ENCODE measurements at places on chromosomes 2 and 18.
A peak's percentile ranks its signal among the peaks of the same experiment; 100 is the strongest.

DNA sequence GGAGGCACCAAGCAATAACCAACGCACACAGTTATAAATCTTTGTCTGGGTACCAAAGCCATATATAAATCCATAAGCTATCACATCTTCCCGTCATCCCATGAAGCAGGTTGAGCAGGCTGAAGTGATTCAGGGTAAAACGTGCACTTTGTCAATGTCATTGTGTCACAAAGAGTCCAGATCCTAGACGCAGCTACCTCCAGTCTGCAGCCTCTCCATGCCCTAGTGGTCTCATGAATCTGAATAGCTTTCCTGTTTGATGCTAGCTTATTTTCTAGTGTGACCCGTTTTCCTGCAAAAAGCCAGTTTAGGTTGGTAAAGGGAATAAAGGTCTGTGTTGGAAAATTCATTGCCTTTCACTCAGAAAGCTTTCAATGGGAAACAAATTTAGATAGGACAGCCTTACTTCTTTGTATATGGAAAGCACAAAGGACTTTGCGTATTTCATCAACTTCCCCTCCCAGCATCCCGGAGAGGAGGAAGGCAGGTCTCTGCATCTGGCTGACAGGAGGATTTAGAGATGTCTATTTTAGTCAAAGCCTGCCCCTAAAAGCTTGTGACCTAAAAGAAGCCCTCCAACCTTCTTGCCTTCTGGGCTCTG lies 222.3 kb upstream of the ARL4C start:
- no peak for DNase-seq

DNA sequence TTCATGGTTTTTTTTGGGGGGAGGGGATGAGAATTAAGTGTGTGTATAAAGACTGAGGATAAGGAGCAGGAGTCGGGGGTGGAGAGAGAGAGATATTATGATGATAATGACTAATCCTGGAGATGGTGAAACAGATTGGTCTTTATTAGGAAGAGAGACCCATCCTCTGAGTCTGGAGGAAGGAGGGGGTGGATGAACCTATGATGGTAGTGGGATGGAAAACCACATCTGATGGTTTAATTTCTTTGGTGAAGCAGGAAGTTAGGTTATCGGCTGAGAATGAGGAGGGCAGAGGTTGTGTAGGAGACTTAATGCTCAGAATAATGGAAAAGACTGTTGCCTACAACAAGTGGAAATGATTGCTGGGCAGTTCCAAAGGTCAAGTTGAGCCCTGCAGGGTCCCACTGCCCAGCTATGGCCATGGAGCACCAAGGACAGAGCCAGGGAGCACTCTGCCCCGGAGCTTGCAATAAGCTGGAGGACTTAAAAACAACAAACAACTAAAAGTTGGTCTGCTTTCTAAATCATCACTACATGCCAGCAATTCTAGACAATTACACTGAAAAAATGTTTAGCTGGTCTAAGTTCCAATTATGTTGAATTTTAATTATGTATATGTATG lies 7.9 kb downstream of the SLC16A14 start:
- DNase-seq = no peak

GRCh38 chr2:213420828-213421385 lies 136.6 kb downstream of the SPAG16 start:
- DNase-seq = no peak

- no peak for DNase-seq
Observed at GRCh38 chr2:203441463-203441862, 93.6 kb downstream of the RAPH1 start.

- no peak for DNase-seq
Observed at GRCh38 chr2:213098612-213099011, 52.8 kb downstream of the IKZF2 start.

GRCh38 chr2:207960911-207961310 lies 64.4 kb downstream of the PLEKHM3 start:
- DNase-seq = no peak

DNA sequence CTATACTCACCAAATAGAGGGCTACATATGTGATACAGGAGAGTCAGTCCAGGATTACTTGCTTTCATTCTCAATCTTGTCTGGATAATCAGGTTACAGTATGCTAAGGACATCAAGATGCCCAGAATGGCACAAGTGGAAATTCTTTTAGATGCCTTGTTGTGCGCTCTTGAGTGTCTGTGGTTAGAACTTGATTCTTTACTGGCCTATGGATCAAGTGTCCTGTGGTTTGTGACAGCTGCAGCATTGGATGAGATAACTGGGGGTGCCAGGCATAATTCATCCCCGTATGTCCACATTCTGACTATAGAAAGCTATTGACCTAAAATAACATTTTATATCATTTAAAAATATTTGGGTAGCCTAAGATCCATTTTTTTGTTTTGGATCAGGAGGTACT lies 40.1 kb downstream of the CDC42EP3 start:
- no peak for DNase-seq

GRCh38 chr2:70935468-70936164 lies at the start of gene ATP6V1B1:
Gene ATP6V1B1 (plus strand): TSS chr2:70935900. CDS start chr2:70935955, 55 bp downstream.
- DNase-seq = no peak

GRCh38 chr2:45011121-45011520 lies 1.9 kb upstream of the SIX2 start:
- no peak for DNase-seq

DNA sequence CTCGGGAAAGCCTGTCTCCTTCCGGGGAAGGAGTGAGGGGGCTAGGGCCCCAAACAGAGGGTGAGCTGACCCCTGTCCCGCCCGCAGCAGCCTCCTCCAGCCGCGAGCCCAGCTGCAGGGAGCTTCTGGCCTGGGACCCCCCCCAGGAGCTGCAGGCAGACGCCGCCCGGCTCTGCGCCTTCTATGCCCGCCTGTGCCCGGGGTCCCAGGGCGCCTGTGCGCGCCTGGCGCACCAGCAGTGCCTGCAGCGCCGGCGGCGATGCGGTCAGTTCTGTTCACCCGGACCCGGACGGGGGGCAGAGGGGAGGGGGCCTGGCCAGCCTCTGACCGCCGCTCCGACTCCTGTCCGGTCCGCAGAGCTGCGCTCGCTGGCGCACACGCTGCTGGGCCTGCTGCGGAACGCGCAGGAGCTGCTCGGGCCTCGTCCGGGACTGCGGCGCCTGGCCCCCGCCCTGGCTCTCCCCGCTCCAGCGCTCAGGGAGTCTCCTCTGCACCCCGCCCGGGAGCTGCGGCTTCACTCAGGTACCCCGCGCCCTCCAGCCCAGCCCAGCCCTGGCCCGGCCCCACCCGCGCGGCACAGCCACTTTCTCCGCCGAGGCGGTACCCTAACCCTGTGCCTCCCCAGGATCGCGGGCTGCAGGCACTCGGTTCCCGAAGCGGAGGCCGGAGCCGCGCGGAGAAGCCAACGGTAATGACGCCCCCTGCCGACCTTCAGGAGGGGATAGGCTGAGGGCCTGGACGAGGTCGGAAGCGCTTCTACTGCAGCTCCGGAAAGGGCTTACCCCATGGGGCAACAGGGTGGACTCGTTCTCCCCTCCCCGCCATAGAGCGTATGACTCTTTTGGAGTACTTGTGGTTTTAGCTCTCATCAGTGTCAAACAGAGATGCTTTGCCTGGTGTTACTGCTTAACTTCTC lies 2.0 kb upstream of the CHRND start:
- DNase-seq = peak; percentile 56

GRCh38 chr2:177682006-177682405 lies 289.4 kb downstream of the AGPS start:
- no peak for DNase-seq

DNA sequence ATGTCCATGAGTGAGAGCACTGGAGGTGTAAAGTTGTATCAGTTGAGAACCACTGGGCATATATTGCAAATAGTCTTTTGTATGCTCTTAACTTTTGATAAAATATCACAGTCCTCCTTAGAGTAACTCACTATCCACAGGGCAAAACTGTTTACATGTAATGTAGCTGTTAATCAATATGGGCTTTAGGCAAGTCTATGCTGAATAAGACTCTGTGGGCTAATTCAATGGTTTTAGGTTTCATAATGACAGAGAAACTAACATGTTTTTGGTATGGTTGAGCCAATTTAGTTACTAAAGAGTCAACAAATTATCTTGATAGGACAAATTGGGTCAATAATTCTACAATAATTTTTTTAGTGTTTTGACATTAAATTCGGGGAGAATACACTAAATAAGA lies 1134.9 kb upstream of the FAM98A start:
- DNase-seq = no peak

DNA sequence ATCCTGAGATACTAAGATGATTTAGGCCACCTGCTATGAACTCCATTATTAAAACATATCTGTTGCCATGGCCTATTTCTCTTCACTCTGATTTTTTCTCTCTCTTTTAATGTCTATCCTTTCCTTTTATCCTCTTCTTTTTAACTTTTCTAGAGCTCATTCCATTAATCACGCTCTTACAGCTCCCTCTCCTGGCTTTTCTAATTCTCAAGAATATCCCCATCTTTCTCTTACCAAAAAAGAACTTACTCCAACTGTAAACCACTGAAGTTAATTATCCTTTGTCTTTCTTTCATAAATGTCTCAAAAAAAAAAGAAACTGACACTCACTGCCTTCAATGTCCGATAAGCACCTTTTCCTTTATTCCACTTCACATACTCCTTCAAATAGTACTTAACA lies 7.9 kb downstream of the PPP3R1 start:
- DNase-seq = no peak

DNA sequence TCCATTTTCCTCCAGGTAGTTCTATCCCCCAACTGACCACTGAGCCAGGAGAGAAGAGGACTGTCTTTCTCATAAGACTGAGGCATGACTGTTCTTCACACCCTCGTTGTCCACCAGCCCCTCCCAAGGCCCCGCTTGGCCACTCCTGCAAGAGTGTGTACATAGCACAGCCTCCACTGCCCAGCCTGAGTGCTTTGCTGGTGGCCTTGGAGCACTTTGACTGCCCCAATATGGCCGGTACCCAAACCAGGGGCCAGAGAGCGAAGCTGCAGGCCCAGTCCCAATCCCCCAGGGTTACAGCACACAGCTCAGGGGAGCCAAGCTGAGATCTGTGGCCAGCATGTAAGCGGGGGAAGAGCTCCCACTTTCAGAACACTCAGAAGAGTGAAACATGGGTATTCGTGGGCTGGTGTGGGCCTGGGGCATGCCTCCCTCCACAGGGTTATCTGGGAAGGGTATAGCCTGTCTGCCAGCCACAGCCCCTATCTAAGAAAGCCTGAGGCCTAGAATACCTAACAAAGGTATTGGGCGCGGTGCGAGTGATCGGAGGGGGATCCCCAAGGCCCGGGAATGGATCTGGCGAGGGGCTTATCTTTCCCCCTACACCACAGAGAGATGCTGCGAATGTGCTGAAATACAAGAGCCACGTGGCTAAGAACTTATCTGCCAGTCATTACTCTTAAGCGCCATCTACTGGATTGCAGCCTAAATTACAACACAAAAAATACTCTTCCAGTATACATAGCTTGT lies 163.8 kb downstream of the WDPCP start:
- DNase-seq = peak; percentile 4

GRCh38 chr2:135271006-135271405 lies 218.9 kb downstream of the RAB3GAP1 start:
- DNase-seq = no peak

- DNase-seq = no peak
Observed at GRCh38 chr2:216491793-216492596, 6.6 kb upstream of the RPL37A start.

DNA sequence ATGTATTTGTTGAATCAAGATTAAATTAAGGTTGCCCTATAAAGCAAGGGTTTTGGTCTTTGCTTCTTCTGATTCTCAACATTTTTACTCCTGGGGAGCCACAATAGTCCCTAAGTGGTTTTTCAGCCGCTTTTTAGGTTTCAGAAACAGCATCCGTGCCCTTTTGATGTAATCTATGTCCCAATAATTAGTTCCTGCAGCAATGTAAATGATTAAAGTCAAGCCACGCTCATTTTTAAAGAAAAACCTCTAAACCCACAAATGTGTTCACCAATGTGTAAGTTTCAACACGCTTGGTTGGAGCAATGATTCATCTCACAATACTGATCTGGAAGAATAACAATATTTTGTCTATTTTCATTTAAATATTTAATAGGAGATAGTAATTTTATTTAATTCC lies 5.6 kb downstream of the ARL4C start:
- no peak for DNase-seq

- DNase-seq = no peak
Observed at GRCh38 chr2:47704287-47704686, 78.7 kb upstream of the MSH6 start.

DNA sequence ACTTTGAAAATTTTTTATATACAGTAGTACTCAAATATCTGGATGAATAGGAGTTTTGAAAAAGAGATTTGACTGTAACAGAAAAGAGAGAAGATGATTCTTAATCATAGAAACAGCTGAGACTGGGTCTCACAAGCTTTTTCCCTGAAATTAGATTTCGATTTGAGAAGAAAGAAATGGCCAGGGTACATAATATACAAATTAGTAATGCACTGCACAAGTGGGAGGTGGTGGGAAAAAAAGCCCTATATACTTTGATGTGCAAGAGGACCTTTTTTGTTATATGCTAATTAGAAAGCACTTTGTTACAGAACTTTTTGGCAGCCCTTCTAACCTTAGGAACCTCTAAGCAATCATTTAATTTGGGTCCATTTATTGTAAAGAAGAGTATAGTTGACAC lies 62.9 kb downstream of the EML4 start:
- DNase-seq = no peak

GRCh38 chr2:20356042-20356441 lies 5.4 kb upstream of the PUM2 start:
- no peak for DNase-seq

- DNase-seq = no peak
Observed at GRCh38 chr2:195531754-195532153, 125.3 kb upstream of the SLC39A10 start.

GRCh38 chr2:44671916-44672315 lies 269.6 kb upstream of the SIX3 start:
- no peak for DNase-seq

- DNase-seq = no peak
Observed at GRCh38 chr18:12085136-12085535, 8.5 kb upstream of the ANKRD62 start.

- DNase-seq = no peak
Observed at GRCh38 chr2:146228466-146229058, 1616.3 kb upstream of the ACVR2A start.

DNA sequence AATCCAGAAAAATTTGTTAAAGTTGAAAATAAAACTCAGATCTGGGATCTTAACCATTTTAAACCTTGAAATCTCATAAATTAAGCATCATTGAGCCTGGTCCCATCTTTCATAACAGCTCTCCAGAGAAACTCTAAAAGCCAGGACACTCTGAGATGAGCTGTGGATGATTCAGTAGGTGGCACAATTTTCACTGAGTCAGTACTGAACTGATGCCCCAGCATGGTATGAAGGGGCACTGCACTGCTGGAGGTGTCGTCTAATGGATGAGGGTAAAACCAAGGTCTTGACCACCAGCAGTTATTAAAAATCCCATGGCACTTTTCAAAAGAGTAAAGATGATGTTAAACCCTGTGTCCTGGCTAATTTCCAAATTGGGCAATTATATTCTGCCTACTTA lies 170.6 kb downstream of the FIGN start:
- no peak for DNase-seq

- no peak for DNase-seq
Observed at GRCh38 chr2:172038604-172039003, 38.9 kb downstream of the METAP1D start.

DNA sequence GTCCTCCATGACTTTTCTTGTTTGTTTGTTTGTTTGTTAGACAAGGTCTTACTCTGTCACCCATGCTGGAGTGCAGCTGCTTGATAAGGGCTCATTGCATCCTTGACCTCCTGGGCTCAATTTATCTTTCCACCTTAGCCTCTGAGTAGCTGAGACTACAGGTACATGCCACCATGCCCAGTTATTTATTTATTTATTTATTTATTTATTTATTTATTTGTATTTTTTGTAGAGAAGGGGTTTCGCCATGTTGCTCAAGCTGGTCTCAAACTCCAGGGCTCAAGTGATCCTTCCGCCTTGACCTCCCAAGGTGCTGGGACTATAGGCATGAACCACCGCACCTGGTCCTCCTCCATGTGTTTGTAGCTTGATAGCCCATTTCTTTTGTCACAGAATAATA lies 37.9 kb downstream of the NBEAL1 start:
- DNase-seq = no peak

Measured in activated CD4-positive, alpha-beta T cell treated with anti-CD3 and anti-CD28 coated beads for 48 hours (primary cell).